T-helper 1 cell (primary cell): ENCODE measurements at places on chromosomes 5 and 9.

- no peak for DNase-seq
Observed at GRCh38 chr5:17314907-17315471, 97.6 kb downstream of the BASP1 start.

- DNase-seq, result no peak
Observed at GRCh38 chr5:87457706-87458105, 45.0 kb upstream of the CCNH start.

DNA sequence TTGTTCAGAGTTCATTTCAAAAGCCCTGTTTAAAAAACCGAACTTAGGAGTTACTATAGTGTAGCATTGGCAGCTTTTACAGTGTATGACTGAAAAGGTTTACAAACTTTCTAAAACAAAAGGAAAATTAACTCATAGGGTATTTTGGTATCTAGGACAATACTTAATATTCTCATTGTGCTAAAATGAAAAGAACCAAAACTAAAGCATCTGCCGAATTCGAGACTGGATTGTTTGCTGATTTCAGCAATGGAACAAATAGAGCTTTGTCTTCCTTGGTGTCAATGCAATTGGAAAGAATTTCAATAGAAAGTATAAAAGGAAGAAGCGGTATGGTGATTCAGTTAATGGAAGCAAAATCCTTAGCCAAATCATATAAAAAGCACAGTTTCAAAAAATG, 254.1 kb downstream of the SLF1 start:
- no peak for DNase-seq

- DNase-seq, result peak; percentile 42
Observed at GRCh38 chr5:108345541-108346171, 36.2 kb downstream of the FBXL17 start.

DNA sequence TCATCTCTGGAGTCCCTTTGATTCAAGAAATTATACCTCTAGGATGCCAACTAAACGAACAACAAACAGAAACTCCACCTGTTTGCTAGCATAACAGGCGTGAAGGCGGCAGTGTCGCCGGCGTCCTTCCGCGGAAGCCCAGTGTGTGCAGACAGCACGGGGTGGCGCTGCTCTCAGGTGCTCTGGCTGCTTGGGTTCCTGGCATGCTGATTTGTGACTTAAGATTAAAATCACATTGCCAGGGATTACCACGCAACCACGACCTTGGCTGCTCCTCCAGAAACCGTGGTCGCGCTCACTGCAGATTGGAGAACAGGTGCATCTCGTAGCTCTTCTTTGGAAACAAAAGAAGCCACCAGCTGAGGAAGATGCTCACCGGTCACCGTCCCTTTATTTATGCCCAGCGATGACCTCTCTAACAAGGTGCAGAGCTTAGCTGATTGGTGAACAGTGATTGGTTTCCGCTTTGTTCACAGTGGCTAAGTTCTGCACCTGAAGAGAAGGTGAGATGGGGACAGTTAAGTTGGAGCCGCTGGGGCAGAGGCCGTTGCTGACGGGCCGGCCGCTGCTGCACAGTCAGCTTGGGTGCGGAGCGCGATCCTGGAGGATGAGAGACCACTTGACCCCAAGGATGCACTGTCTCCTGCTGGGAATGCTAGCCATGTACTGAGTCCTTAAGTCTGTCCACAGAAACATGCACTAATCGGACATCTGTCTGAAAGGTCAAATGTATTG, 232.3 kb downstream of the FANCC start:
- DNase-seq, result no peak

DNA sequence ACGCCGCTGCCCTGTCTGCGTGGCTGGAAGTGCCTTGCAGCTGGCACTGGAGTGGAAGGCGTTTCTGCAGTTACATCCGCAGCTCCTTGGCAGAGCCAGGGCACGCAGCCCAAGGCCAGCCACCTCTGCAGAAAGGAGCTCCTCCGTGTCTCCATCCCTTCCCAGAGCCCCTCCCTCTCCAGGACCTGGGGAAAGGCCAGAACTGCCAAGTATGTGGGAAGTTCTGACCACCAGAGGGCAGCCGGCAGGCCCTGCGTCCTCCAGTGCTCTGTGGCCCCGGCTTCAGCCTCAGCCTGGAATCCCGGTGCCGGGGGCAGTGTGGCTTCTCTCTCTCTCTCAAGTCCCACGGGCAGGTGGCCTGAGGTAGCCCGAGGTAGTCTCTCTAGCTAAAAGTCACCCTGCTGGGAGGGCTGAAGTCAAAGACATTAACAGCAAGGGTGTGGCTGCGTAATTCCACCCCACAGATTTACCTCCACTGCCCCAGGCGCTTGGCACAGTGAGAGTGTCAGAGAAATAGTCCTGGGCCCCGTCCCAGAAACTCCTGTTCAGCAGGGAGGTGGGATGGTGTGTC, 101.7 kb upstream of the FCN2 start:
- no peak for DNase-seq

DNA sequence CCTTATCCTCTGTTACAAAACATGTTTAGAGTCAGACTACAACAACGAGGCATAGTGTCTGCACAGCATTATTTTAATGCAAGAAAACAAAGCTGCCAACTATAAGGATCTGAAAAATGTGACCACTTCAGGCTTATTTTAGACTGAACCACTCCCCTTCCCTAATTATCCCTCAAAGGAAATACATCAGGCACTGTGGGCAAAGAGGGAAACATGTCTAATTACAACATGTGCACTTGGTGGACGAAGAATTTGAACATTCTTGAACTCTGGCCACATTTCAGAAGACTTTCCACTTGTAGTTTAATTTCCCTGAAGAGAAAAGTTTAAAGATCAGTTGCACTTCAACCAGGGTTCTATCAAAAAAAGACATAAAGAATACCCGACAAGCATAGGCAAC, 3.8 kb downstream of the MTMR12 start:
- no peak for DNase-seq

DNA sequence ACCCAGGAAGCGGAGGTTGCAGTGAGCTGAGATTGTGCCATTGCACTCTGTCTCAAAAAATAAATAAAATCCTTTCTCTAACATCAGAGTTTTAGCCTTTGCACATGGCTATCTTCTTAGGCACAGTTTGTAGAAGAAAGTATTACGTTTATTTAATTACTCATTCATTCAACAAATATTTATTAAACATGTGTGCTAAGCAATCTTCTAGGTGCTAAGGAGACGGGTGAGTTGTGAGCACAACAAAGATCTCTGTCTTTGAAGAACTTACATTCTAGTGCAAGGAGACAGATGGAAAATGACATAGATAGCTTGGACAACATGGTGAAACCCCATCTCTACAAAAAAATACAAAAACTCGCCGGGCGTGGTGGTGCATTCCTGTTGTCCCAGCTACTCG, 122.3 kb upstream of the MYO10 start:
- no peak for DNase-seq

GRCh38 chr5:176409765-176410164, 6.6 kb downstream of the CLTB start:
- DNase-seq, result no peak

- no peak for DNase-seq
Observed at GRCh38 chr5:177023303-177023664, 788 bp downstream of the ZNF346 start.

DNA sequence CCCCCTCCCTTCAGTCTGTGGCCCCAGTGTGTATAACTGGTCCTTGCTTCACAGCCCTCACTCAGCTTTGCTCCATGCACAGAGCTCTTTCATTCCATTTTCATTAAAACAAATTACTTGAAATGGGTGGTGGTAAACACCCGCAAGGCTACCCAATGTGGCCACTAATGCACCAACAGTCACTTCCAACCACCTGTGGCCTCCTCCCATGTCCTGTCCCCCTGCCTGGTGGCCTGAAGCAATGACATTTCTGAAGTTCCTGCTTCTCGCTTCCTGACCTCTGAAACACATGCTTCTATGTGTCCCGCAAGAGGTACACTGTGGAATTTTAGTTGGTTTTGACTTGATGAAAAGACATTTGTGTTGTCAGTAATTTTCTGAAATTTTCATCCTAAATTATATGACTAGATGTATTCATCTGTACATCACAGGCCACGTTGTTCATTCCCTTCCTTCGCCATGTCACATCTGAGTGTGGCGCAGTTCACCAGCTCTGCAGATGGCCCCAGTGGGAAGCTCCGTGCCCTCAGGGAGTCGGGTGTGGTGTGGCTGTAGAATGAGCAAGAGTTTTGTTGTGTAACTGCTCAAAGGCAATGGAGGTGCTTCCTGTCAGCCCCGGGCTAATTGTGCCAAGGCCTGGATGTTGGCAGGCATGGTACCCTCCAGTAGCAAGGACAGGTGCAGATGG, 9.6 kb downstream of the ROPN1L start:
- DNase-seq, result no peak

DNA sequence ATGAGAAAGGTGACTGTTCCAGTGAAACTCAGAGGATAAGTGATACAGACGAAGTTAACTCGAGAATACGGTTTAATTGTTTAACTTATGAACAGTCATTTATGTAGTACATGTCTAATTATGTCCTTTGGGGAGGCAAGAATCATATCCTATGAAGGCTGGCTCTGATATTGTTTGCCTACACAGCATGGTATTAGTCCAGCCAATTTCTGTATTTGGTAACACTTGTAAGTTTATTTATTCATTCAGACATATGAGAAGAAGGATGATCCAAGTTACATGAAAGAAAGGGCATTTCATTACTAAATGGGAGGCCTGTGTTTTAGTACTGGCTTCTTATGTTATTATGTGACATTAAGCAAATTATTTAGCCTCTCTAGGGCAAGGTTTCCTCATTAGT, 199.7 kb downstream of the NNT start:
- DNase-seq, result no peak

DNA sequence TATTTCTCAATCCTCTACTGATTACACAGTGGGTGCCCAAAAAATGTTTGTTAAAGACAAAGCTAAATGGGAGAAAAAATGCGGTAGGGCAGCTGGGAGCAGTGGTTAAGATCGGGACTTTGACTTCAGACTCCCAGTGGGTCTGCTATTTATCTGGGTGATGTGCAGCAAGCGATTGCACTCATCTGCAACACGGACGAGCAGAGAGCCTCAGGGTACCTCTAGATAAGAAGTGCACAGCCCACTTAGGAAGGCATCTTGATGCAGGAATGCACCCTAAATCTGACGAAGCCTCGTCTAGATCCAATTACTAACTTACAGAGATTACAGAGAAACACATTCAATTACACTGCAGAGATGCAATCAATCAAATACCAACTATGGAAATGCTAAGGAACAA, 4.0 kb downstream of the MAPK9 start:
- no peak for DNase-seq

DNA sequence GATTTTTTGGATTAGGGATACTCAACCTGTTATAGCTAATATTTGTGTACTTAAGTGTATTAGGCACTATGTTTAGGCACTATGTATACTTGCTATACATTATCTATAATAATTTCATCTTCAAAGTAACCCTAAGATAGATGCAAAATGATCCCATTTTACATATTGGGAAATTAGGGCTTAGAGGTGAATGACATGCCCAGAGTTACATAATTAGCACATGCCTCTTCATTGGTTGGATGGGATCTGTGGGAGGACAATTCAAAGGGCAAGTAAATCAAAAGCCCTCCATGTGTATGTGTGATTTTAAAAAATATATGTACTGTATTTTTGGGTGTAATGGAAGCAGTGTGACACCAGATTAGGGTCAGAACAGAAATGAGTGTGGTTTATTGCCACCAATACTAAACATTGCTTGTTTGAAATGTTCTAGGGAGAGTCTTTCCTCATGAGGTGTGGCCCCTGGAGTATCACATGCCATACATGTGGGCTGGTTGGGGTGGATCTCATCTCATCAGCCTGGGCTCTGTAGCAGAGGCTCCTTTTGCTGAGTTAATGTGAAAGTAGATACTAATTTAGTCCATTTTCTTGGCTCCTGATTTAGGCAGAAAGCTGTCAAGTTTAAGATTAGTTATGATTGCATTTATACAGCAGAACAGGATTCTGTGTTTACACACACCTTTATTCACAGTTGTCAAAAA, 5.5 kb downstream of the C9orf85 start:
- peak; percentile 26 for DNase-seq

- DNase-seq, result no peak
Observed at GRCh38 chr5:147809830-147810666, 21.4 kb downstream of the SPINK1 start.

DNA sequence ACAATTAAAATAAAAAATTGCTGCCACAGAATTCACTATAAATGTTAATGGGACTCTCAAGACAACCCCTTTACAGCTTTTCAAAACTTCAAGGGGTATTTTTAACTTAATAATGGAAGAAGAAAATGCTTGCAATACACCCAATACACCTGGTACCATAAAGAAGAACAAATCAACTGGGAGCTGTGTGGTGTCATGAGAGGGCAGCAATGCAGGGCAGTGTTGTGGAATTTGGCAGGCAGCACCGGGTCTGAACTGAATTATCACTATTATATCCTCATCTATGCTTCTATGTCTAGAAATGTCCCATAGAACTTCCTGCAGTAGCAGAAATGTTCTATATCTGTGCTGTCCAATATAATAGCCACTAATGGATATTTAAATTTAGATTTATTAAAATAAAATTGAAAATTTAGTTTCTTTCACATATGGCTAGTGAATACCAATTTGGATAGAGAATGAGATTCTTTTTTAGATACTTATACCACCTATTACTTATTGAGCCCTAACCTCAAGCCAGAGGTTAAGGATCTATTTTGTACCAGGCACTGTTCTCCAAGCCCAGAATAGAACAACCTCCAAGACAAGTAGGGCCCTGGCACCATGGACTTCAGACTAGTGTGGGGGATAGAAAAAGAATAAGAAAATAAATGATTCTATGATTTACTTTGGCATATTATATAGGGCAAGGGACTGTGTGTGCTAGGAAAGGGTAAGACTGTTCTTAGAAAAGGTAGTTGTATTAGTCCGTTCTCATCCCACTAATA, 265.3 kb downstream of the PDE4D start:
- no peak for DNase-seq

DNA sequence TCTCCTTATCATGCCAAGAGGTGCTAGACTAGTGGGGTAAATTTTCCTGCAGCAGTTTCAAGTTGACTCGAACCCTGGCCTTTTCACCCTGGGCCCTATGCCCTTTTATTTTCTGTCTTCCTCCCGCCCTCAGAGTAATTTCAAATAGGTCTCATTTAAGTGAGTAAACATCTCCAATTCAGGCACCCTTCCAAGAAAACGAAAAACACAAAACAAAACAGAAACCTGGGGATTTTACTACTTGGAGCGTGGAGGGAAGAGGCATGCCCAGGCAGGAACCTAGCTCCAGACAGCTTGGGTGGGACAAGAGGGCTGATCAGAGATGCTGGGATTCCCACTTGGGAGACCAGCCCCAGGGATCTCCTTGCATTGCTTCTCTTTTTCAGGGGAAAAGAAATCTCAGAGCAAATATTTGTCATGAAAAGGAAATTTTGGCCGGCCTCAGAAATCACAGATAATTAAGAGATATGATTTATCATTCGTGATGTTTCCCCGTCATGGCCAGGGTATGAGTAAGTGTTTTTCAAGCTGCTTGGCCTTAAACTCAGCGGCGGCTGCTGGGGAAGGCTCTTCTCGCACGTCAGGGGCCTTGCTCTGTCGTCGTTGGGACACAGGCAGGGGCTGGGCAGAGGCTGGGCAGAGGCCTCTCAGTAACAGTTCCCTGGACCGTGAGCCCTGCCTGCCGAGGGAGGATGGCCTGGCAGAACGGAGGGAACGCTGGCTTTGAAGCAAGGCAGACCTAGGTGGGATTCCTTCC, 248.6 kb upstream of the KLF4 start:
- no peak for DNase-seq
